ENCODE measurements at places on chromosomes 1 and 21. TPM values are rescaled to one million over a fixed set of nuclear protein-coding genes. Genes with fewer than 3 reads are reported as not detected.

Gene HDGF
- 163 TPM for total RNA-seq

Gene MROH9
- not detected for total RNA-seq

Gene INAVA
- total RNA-seq = 28.7 TPM

Gene NPL
- total RNA-seq = 2.4 TPM

Gene SPRR4
- total RNA-seq = not detected

Gene ORC1
- total RNA-seq = 0.26 TPM

Gene SLC9C2
- not detected for total RNA-seq

Gene SPRR2F
- not detected for total RNA-seq

Gene LCE2C
- not detected for total RNA-seq

Gene DYNLT5
- not detected for total RNA-seq

Gene POMGNT1
- total RNA-seq = 48.1 TPM

Gene KRTAP21-2
- total RNA-seq = not detected

Gene ZNF648
- not detected for total RNA-seq

Gene CLIC6
- not detected for total RNA-seq

Gene UBAP2L
- total RNA-seq = 20.8 TPM

Measured in bronchial epithelial cell (primary cell).